ENCODE measurements at places on chromosomes 12 and 14.

DNA sequence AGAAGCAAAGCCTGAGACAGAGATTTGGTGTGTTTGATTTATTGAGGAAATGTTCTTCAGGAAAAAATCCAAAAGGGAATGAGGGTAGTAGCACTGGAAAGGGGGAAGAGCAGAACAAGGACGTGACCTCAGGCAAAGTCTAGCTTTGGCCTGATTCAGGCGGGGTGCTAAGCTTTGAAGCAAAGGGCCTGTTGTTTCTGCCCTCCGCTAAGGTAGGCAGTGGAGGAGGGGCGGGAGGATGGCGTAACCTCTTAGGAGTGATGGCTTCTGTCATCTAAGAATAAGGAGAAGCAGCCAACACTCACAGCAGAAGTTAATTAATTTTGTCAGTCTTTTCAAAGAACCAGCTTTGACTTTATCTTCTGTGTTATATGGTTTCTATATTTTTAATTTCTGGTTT is 20.4 kb downstream of the ABHD12B start:
- no peak for DNase-seq

DNA sequence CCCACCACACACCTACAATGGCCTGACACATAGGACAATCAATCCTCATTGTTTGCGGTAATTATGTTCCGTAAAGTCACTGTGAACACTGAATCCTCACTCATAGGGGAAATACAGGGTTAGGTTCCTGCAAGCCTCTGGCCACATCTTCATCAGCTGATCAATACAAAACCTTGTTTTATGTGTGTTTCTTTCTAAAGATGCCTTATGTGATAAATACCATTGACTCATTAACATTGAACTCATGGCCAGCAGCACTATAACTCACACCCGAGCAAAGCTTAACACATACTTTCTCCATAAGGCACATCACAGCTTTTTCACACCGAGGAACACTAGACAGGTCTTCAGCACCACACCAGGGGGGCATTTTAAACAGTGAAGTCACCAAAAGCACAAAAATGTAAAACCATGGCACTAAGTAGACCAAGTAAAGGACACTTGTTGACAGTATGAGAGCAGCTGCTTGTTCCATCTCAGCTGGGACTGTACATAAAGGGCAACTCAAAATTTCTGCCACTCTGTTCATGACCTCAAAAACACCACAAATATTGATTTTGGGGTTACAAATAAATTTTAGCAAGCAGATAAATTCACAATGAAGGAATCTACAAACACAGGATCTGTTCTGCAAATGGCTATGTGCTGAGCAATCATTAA is 60.5 kb downstream of the ESR2 start:
- DNase-seq = no peak

- DNase-seq = no peak
Measured at GRCh38 chr12:119725523-119725922, 57.6 kb downstream of the PRKAB1 start.

GRCh38 chr14:78022059-78022458 is 148.1 kb upstream of the NRXN3 start:
- peak; percentile 3 for DNase-seq

DNA sequence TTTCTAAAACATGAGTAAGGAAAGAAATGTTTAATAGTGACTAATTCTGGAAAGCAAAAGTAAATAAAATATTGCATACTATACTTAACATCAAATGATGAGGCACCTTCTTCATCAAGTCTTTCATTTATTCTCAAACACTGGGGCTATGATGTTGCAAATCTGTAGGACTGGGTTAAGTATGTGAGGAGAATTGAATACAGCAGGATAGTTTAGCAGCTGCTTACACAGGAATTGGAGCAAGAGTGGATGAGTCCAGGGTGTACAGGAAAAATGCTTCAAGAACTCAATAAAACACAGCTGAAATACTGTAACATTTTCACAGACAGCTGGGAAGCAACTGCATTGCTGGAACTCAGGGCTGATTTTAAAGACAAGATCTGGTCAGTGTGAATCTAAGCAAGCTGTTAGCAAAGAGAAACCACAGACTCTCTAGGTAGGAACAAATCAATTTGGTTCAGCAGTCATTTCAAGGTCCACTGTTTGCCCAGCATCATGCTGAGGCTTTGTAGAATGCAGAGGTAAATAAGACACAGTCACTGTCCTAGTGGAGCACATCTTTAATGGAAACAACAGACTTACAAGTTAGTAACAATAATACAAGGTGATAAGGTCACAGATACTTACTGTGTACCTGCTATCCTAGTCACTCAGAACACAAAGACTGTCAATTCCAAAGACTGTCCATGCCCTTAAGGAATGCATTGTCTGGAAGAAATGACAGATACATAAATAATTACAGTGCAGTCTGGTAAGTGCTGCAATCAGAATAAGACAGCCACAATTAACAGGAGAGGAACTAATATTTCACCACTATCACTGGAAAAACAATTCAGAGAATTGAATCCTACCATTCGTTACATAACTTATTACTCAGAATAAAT is 96.8 kb upstream of the DACT1 start:
- DNase-seq = no peak

DNA sequence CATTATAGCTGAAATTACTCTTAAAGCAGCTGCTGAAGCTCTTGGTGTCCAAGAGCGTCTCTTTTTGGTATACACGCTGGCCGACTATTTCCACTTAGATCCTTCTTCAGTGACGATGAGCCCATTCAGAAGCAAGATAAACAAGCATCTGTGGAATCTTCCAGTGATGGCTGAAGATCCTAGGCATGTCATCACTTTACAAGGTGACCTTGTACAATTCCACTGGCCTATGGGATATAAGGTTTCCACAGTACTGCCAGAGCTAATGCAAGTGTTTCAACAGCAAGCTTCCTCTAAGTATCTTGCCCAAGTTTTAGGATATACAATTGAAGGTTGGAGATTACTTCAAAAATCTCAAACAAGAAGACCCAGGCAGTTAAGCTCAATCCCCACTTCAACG is 47.0 kb downstream of the INTS13 start:
- no peak for DNase-seq

DNA sequence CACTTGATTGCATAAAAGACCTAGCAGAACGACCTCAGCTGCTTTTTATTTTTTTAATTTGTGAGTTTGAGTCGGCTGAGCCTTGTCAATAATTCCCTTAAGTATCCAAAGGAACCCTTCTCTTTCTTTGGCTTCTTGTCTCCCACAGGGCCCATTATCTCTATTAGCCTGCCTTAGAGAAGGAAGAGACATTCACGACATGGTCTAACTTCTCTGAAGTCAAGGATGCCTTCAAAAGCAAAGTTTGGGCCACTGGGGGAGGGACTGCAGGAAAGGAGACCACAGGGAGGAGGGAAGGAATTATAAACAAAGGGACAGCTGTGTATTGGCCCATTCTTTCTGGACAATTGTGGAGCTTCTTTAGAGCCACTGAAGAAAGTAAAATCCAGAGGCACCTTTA is 126.4 kb downstream of the BRMS1L start:
- no peak for DNase-seq

DNA sequence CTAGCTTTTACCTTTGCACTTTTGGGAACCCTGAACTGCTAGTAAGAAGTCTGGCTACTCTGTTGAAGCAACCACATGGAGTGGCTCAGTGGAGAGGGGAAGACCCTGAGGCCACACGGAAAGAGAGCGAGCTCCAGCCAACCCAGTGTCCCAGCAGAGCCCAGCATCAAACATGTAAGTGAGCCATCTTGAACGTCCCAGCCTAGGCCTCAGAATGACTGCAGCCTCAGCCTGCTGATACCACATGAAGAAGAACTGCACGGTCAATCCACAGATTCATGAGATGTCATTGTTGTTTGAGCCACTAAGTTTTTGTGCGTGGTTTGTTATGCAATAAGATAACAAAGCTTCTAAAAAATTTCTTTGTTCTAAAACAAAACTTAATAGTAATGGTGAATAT is 40.2 kb downstream of the TFCP2 start:
- no peak for DNase-seq

DNA sequence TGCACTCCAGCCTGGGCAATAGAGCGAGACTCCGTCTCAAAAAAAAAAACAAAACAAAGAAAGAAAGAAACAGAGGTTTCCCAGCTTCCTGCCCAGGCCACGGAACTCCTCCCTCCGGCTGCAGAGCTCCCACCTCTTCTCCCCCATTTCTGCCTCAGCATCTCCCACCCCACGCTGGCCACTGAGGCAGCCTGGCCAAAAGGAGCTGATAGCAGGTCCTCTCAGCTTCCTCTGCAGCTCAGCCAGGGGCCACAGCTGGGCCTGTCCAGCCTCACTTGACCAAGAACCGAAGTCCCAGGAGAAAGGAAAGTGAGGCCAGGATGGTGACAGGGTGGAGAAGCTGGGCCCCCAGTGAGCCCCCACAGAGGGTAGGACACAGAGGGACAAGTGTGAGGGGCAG is 33.4 kb upstream of the CD9 start:
- no peak for DNase-seq

- DNase-seq = no peak
Measured at GRCh38 chr14:23077962-23078361, 17.0 kb downstream of the ACIN1 start.

GRCh38 chr14:54570047-54570446 is 3.1 kb downstream of the SAMD4A start:
- DNase-seq = no peak

DNA sequence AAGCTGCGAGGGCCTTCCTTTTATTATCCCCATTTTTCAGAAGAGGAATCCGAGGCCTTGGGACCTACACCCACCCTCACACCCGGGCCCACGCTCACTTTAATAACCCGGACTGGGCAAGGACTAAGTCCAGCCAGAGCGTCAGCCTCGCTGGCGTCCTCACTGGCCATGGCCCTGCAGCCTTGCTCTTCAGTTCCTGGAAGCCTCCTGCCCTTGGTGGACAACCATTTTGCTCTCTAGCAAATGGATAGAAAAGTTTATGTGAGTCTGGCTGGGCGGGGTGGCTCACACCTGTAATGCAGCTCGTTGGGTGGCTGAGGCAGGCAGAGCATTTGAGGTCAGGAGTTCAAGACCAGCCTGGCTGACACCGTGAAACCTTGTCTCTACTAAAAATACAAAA is 9.8 kb downstream of the RTL1 start:
- DNase-seq = no peak

GRCh38 chr12:89379148-89379838 is 27.0 kb upstream of the DUSP6 start:
- DNase-seq = no peak

GRCh38 chr12:20490213-20490612 is 121.9 kb downstream of the PDE3A start:
- DNase-seq = no peak

DNA sequence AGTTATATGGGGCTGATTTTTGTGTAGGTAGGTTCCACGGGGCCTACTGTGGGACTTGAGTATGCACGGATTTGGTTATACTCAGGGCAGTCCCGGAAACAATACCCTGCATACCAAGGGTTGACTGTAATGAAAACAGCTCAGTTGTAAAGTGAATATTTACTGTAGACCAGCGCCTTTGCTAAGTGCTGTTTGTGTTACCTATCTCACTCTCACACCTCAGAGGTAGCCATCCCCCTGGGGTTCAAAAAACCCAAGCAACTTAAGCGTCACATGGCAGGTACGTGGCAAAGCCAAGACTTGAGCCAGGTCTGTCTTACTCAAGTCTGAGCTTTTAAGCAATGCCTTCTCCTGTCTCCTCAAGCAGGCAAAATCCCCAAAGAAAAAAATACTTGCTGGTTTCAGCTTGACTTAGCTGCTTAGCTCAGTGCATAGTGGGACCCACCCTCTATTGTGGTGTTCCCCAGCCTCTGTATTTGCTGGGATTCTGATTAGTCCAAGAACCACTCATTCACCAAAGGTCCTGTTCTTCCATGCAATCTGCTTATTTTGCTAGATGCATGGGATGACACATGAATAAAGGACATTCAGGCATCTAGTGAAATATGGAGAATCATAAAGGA is 34.2 kb upstream of the STRN3 start:
- DNase-seq = no peak

DNA sequence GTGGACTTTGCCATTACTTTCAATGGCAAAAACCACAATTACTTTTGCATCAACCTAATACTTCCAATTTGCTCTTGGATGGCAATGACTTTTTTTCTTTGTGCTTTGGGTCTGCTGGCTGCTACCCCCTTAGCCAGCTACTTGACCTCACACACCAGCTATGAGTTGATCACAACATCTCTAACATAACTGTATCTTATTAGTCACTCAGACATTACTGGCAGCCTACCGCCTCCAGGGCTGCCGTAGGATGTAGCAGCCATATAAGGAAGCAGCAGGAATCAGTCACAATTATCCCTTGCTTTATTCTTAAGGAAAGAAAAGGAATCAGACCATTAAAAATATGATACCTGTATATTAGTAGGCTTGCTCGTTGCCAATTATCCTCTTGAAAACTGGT is 260.5 kb downstream of the ADAMTS20 start:
- no peak for DNase-seq

DNA sequence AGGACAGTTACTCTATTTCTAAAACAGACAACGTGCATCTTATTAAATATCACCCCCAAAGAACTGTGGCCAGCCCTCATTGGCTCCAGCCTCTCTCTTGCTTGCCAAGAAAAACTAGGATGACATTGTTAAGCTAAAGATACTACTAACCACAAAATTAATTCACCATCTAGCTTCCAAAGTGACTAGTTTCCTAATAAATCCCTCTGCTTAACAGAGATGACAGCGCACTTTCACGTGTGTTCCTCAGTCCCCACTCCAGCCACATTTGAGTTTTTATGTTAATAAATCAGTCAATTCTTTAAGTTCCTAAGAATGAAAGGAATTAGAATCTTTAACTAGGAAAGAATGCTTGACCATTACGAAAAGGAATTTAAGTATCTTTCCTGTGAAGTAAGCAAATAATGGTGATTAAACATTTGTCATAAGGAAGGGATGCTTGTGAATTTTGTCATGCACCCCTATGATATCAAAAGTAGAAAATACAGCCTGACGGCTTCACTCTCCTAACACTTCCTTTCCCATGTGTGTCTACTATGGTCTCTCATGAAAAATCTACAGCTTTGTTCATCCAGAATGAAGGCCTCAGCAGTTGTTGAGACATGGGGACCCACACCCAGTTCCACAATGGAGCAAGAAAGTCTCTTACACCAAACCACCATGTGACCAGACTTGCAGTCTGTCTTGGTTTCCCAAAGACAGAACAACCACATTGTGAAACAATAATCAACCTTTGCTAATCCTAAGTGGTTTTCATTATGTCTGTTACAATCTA is 8.1 kb downstream of the CORO1C start:
- DNase-seq = no peak

DNA sequence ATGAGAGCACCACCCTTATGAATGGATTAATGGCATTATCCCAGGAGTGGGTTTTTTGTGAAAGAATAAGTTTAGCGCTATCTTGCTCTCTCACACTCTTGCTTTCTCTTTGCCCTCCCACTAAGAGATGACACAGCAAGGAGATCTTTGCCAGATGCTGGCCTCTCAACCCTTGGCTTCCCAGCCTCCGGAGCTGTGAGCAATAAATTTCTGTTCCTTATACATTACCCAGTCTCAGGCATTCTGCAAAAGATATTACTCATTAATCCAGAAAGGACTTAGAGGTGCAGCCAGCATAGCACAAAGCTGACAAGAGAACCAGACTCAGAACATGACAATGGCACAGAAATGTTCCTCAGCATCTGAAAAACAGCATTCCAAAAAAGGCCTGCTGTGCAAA is 190.6 kb downstream of the ITPR2 start:
- no peak for DNase-seq

- DNase-seq = no peak
Measured at GRCh38 chr14:50524060-50524459, 8.3 kb downstream of the MAP4K5 start.

- DNase-seq = no peak
Measured at GRCh38 chr12:42968426-42968825, 378.9 kb upstream of the PRICKLE1 start.

GRCh38 chr14:78222746-78223145 is 52.6 kb downstream of the NRXN3 start:
- no peak for DNase-seq
